Astrocyte (in vitro differentiated cells and primary cell): ENCODE measurements at places on chromosomes 2 and 18. TPM values are rescaled to one million over a fixed set of nuclear protein-coding genes. Genes with fewer than 3 reads are reported as not detected.

GRCh38 chr2:117983040-117983439 lies 30.8 kb downstream of the CCDC93 start:
- DNase-seq = peak; percentile 92
- no peaks in the 10 kb centered on the region for H3K36me3 ChIP-seq
- no peak overlapping the region for H3K4me3 ChIP-seq
- H3K27me3 ChIP-seq = no peaks in the 10 kb centered on the region

DNA sequence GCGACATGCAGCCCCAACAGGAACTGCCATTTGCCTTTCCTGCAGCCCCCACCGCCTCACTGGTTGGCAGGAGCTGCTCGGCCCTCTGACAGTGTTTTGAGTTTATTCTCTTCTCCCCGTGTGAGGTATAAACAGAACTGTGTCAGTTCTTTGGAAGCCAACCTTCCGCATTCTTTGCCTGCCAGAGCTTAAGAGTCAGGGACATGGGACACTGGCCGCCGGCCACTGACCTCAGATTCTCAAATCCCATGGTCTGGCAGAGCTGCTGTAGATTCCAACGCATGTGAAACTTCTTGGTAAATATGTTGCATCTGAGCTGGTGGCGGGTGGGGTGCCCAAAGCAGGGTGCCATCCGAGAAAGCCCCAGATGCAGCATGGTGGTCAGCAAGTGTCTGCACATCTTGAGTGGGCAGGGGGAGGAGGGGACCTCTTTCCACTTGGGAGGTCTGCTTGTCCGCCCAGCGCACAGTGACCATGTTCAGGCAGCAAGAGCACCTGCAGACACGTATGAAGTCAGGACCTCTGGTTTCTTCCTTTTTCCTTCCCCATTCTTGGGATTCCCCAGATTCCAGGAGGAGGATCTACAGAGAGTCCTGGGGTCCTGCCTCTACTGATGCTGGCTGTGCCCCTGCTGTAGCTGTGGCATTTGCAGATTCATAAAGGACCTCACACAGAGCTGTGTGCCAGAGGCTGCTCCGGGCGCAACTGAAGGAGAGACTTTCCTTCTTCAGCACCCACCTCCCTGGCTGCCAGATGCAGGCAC lies 23.8 kb downstream of the ASB18 start:
- H3K4me3 ChIP-seq = no peak overlapping the region
- H3K4me1 ChIP-seq = peaks cover 8% of the 10 kb centered on the region
- no peaks in the 10 kb centered on the region for H3K36me3 ChIP-seq
- H3K27me3 ChIP-seq = peaks cover 23% of the 10 kb centered on the region

DNA sequence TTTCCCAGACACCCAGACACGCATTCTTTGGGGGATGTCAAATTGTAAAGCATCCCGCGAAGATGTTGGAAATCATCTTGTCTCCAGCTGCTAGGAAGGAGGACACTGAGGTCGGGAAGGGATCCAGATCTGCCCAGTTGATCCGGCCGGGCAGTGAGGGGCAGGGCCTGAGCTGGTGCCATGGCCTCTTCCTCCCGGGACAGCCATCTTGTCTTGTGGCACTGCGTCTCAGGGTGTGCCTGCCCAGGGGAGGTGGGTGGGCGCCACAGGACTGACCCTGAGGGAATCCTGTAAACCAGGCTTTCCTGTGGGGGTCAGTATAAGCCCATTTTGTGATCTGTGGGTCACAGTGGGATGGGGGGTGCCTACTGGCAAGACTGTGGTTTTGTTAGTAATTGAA lies 10.1 kb downstream of the TRAF3IP1 start:
- H3K27me3 ChIP-seq = no peaks in the 10 kb centered on the region
- DNase-seq = no peak

- no peak overlapping the region for H3K4me3 ChIP-seq
- no peaks in the 10 kb centered on the region for H3K27me3 ChIP-seq
- DNase-seq = no peak
- no peaks in the 10 kb centered on the region for H3K36me3 ChIP-seq
Measured at GRCh38 chr2:52968043-52968442, 799.6 kb upstream of the CHAC2 start.

NPPC gene
- 0.66 and 0.84 TPM in 2 replicates for total RNA-seq

DNA sequence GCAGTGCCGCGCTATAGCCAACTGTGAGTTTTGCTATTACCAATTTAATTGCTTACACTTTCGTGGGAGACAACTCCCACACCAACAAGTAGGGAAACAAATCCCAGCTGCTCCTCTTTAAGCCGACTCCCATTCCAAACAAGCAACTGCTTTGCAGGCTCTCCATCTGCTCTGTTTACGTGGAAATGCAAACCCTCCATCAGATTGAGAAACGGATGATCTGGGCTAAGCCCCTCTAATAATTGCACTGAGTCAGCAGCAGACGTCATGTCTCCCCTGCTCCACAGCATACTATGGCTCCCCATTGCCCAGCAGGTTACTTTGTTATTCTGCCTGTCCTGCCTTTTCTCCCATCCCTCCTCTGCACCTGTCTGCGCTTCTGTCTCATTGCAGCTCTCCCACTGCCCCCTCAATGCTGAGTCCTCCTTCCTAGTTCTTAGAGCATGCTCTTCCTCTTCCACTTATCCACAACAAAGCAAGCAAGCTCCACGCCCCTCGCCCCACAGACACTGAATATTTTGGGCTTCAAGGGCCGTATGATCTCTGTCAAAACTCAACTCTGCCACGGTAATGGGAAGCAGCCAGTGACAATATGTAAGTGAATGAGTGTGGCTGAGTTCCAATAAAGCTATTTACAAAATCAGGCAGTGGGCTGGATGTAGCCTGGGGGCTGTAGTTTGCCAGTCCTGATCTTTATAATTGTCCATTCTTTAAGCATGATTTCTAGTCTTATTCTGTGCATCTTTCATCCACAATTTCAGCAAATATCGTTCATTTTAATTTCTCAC lies 39.5 kb upstream of the ARL4C start:
- H3K27me3 ChIP-seq = peaks cover 4% of the 10 kb centered on the region
- no peak for DNase-seq
- no peak overlapping the region for H3K4me3 ChIP-seq
- no peaks in the 10 kb centered on the region for H3K36me3 ChIP-seq
- H3K4me1 ChIP-seq = no peaks in the 10 kb centered on the region

DNA sequence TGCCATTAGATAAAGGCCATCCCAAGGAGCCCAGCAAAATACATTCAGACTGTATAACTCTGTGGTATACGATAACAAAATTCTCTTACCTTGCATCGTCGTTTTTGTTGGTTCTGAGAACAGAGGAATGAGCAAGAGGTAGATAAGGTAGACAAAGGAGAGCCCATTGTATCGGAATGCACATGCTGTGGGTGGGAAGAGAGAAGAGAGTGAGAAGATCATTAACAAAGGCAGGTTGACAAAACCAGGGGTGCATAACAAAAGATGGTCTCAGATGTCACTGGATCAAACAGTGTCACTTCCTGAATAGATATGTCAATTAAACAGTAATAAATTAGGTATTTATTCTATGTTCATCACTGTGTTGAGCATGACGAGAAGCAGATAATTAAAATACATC lies 83.3 kb downstream of the PIEZO2 start:
- H3K4me1 ChIP-seq = no peaks in the 10 kb centered on the region
- no peak overlapping the region for H3K27ac ChIP-seq
- H3K36me3 ChIP-seq = no peaks in the 10 kb centered on the region
- no peaks in the 10 kb centered on the region for H3K27me3 ChIP-seq

CRACDL gene
- total RNA-seq = 1.8 and 5.7 TPM in 2 replicates

UPP2 gene
- total RNA-seq = not detected in 2 replicates

LYPD6 gene
- total RNA-seq = 1.1 and 1.4 TPM in 2 replicates

CFAP221 gene
- total RNA-seq = 0.29 and 0.61 TPM in 2 replicates

CMPK2 gene
- 32.5 and 38.6 TPM in 2 replicates for total RNA-seq

GRCh38 chr18:70822117-70822516 lies 533.3 kb downstream of the SOCS6 start:
- H3K4me3 ChIP-seq = no peak overlapping the region
- H3K27ac ChIP-seq = no peak overlapping the region
- no peak for DNase-seq
- H3K27me3 ChIP-seq = no peaks in the 10 kb centered on the region
- no peaks in the 10 kb centered on the region for H3K36me3 ChIP-seq

DNA sequence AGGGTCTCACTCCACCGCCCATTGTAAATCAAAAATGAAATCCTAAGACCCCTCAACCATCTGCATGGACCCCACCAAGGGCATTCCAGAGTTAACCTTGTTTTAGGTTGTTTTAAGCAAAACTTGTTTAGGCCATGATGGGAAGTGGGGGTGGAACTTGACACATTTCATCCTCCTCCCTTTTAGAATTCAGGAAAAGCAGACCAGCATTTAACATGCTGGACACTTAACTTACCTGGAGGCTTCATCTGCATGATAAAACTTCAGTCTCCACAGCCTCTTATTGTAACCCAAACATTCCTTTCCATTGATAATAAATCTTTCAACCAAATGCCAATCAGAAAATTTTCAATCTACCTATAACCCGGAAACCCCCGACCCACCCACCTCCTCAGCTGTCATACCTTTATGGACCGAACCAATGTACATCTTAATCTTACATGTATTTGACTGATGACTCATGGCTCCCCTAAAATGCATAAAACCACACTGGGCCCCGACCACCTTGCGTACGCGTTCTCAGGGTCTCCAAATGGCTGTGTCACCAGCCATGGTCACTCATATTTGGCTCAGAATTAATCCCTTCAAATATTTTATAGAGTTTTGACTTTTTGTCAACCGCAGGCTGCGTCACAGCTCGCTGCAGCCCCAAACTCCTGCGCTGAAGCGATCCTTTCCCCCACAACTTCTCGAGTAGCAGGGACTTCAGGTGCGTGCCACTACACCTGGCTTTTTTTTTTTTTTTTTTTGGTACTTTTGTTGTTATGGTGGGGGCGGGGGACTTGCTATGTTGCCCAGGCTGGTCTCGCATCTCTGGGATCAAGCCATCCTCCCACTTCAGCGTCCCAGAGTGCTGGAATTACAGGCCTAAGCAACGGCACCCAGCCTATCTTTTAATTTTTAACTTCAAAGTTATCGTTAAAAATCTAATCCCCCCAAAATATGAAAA lies 917 bp downstream of the MPPE1 start:
- H3K4me1 ChIP-seq = peaks cover 4% of the 10 kb centered on the region
- H3K36me3 ChIP-seq = no peaks in the 10 kb centered on the region
- no peaks in the 10 kb centered on the region for H3K27me3 ChIP-seq
- H3K4me3 ChIP-seq = peak overlapping the region; percentile 86
- no peak for DNase-seq
- peak overlapping the region; percentile 94 for H3K27ac ChIP-seq

NT5DC4 gene
- total RNA-seq = not detected in 2 replicates

DAW1 gene
- total RNA-seq = 0.75 and 0.86 TPM in 2 replicates

ZNF892 gene
- total RNA-seq = 4.8 and 5.9 TPM in 2 replicates

DNA sequence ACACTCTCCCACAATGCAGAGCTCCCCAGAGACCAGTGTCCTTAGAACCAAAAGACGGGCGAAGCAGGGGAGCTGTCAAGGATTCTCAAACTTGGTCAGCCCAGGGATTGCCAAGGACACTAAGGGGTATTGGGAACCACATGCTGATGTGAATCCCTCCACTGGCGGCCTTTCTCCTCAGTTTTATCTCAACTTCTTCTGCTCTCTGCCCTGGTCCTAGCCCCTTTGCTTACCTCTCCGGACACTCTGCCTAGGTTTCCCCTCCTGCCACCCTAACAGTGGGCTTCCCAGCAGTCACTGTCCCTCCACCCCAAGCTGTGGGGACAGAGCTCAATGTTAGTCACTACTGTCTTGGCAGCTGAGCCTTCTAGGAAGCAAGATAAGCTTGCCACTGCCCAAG lies 61.1 kb downstream of the POLR1A start:
- H3K27ac ChIP-seq = no peak overlapping the region
- H3K4me1 ChIP-seq = peaks cover 5% of the 10 kb centered on the region
- peaks cover 45% of the 10 kb centered on the region for H3K36me3 ChIP-seq
